SJSA1 (cell line): ENCODE measurements at places on chromosomes 3 and 15. TPM values are rescaled to one million over a fixed set of nuclear protein-coding genes. Genes with fewer than 3 reads are reported as not detected.

DNA sequence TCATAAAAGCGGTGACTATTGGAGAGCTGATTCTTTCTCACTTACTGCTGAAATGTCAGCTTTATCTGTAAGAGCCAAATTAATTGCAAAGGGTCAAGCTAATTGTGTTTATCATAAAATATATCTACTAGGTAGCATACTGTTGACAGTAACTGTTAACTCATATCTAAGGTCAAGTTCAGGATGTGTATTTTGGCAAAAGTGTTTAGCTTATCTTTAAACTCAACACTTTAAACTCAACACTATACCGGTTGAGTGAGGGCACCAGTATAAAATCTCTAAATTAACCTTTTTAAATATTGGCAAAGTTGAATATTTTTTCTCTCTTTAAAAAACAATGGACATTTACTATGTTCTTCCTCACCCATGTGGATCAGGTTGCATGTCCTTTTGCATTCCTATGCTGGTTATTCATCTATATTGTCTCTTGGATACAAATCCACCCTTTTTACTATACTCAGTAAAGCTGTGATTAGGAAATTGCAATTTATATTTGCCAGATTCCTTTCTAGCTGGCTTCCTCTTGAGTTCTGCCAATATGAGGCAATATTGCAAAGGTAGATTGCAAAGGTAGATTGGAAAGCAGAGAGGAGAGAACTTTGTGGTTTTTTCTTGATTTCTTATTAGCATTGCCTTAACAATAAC is 344.6 kb upstream of the DCBLD2 start:
- H3K4me1 ChIP-seq: peaks cover 7% of the 10 kb centered on the region; the same call in 1 of the 2 replicates
- no peak overlapping the region for H3K4me3 ChIP-seq
- H3K27ac ChIP-seq: no peak overlapping the region
- no peak for DNase-seq
- H3K36me3 ChIP-seq: no peaks in the 10 kb centered on the region

Gene GABRB3
- total RNA-seq: not detected in 2 replicates

DNA sequence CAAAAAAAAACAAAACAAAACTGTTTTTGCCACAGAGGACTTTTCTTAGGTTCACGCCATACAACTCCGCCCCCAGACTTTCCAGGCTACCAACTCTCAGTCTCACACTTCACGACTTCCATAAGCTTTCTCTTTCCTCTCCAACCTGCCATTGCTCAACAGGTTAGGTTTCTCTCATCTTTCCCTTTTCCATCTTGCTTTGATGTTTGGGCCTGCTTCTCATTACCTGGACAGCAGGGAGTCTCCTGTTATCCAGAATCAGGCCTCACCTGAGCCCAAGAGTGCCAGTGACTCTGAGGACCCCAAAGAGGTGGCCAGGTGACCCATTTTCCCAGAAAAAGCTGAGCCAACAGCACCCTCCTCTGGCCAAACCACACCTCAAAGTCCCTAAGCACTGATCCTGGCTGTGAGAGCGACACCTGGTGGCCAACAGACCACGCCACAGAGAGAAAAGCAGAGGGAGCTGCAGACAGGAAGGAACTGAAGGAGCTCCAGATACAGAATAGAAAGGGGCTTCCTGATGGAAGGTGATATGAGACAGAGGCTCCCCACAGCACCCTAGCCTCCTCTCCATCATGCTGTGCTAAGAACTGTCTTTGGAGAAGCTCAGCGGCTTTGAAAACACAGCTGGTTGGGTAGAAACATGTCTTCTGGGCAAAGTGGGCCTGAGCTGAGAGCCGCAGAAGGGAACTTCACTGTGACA is 4.0 kb downstream of the CCDC51 start:
- H3K27ac ChIP-seq: no peak overlapping the region
- H3K4me3 ChIP-seq: no peak overlapping the region
- H3K36me3 ChIP-seq: peaks cover 11% of the 10 kb centered on the region
- H3K27me3 ChIP-seq: no peaks in the 10 kb centered on the region
- peaks cover 4% of the 10 kb centered on the region; the same call in 1 of the 2 replicates for H3K4me1 ChIP-seq

Gene CCR9
- not detected in 2 replicates for total RNA-seq

Gene EFCC1
- 1.5 and 2.8 TPM in 2 replicates for total RNA-seq

Gene LRIG1
- 12.7 and 16.0 TPM in 2 replicates for total RNA-seq

GRCh38 chr3:44612678-44613077 is 12.2 kb upstream of the ZNF197 start:
- no peaks in the 10 kb centered on the region for H3K27me3 ChIP-seq
- H3K27ac ChIP-seq: no peak overlapping the region
- no peak for DNase-seq
- H3K4me3 ChIP-seq: no peak overlapping the region

- no peaks in the 10 kb centered on the region for H3K27me3 ChIP-seq
- no peak for DNase-seq
- H3K4me3 ChIP-seq: no peak overlapping the region
- no peaks in the 10 kb centered on the region for H3K36me3 ChIP-seq
- H3K4me1 ChIP-seq: no peaks in the 10 kb centered on the region
Measured at GRCh38 chr3:3771094-3771493, 28.1 kb upstream of the LRRN1 start.

DNA sequence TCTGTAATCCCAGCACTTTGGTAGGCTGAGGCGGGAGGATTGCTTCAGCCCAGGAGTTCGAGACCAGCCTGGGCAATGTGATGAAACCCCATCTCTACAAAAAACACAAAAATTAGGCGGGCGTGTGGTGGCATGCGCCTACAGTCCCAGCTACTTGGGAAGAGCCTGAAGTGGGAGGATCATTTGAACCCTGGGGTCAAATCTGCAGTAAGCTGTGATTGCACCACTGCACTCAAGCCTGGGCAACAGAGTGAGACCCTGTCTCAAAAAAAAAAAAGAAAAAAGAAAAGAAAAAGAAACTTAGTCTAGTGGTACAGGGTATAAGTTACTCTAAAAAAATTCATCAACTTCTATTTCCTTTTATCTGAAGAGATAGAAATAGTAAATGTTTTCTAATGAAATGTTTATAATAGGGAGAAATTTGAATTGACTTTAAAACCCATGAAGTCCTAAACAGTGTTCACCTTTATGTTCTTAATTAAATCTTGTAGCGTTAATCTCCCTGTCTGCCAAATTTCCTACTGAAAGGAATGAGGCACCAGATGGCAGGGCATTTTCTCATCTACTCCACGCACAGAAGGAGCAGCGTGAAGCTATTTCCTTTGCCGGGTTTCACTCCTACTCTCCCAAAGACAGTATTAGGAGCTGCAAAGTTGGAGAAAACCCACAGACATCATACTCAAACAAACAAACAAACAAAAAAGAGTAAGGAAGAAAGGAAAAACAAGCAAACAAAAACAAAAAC is 1.9 kb downstream of the PCLAF start:
- peaks cover 32% of the 10 kb centered on the region for H3K36me3 ChIP-seq
- H3K4me3 ChIP-seq: peak overlapping the region; percentile 54
- H3K4me1 ChIP-seq: peaks cover 21% of the 10 kb centered on the region
- H3K27me3 ChIP-seq: no peaks in the 10 kb centered on the region
- no peak overlapping the region for H3K27ac ChIP-seq

- H3K36me3 ChIP-seq: peaks cover 48% of the 10 kb centered on the region
- DNase-seq: no peak
- H3K27me3 ChIP-seq: no peaks in the 10 kb centered on the region
- no peak overlapping the region for H3K27ac ChIP-seq
- H3K4me3 ChIP-seq: no peak overlapping the region
Measured at GRCh38 chr3:112124907-112125607, 8.0 kb downstream of the GCSAM start.

- DNase-seq: no peak
- no peak overlapping the region for H3K4me3 ChIP-seq
- H3K4me1 ChIP-seq: peaks cover 16% of the 10 kb centered on the region
- H3K27me3 ChIP-seq: no peaks in the 10 kb centered on the region
- H3K36me3 ChIP-seq: no peaks in the 10 kb centered on the region
- no peak overlapping the region for H3K27ac ChIP-seq
Measured at GRCh38 chr3:54963641-54964040, 35.8 kb upstream of the LRTM1 start.

Gene MKRN3
- 0.11 and 0.38 TPM in 2 replicates for total RNA-seq

Gene PP2D1
- total RNA-seq: not detected in 2 replicates

- H3K27me3 ChIP-seq: no peaks in the 10 kb centered on the region; the same call in none of the 2 replicates
- H3K27ac ChIP-seq: no peak overlapping the region
- no peak overlapping the region for H3K4me3 ChIP-seq
- DNase-seq: no peak
- no peaks in the 10 kb centered on the region for H3K36me3 ChIP-seq
- peaks cover under 1% of the 10 kb centered on the region for H3K4me1 ChIP-seq
Measured at GRCh38 chr3:196645897-196646665, 6.6 kb downstream of the NRROS start.

DNA sequence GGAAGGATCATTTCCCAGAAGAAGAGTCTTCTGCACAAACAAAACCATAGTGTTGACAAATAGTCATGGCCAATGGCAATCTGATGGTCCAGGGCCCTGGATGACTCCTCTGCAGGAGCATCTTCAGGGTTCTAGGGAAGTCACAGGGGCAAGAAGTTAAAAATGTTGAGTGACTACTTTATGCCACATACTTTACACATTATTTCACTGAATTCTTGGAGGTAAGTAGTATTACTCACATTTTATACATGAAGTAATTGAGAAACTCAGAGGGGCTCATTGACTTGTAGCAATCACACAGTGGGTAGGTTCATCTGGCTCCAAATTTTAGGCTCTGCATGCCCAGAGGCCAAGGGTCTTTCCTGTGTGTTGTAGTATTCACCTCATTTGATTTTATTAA is 430.2 kb upstream of the MCTP2 start:
- no peaks in the 10 kb centered on the region; the same call in 1 of the 2 replicates for H3K4me1 ChIP-seq
- H3K27ac ChIP-seq: no peak overlapping the region
- no peaks in the 10 kb centered on the region for H3K36me3 ChIP-seq
- no peaks in the 10 kb centered on the region for H3K27me3 ChIP-seq

Gene ITGA11
- 0.34 and 2.0 TPM in 2 replicates for total RNA-seq
